Stimulated activated CD4-positive, alpha-beta T cell treated with anti-CD3 and anti-CD28 coated beads, Interleukin-2, amount 100 ng/mL, for 24 hours (primary cell): ENCODE measurements at places on chromosomes 1 and 21.

- no peak for DNase-seq
Measured at GRCh38 chr21:30979054-30979453, 59.2 kb downstream of the KRTAP19-8 start.

DNA sequence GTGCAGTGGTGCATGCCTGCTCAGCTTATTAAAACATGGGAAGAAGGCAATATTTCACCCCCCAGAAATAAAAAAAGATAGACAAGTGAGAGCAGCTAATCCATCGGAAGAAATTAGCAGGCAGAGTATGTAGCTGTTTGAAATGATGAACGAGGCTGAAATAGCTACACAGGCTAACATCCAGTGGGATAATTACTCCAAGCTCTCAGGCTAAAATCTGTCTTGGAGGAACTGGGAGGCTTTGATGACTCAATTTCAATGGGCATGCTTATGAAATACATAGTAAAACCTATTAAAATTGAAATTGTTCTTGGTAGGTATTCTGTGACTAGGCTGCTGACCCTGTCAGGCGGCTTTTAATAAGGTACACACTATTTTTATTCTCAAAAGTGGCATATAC, 84.1 kb upstream of the RRP15 start:
- no peak for DNase-seq

- DNase-seq: no peak
Measured at GRCh38 chr1:223609977-223610376, 55.5 kb downstream of the CAPN8 start.

DNA sequence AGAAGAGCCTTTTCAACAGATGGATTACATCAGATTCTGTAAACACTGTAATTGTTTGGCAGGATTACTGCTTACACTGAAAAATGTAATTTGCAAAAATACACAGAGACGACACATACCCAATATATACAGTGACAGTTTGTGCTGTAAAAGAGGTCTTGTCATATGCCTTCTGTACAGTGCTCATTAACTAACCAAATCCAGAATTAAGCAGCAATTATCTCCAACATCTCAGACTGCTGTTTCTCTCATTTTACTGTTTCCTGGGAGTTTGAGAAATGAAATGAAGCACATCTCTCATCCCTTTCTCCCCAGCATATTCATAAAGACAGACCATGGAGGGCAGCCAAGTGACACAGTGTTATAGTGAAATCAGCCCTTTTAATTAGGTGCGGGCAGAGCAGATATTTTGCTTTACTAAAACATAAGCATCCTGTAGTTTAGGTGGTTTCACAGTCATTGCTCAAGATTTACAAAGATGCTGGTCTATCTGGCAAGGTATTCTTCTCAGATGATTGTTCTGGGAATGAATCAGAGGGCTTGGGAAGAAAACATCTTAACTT, 618.4 kb upstream of the USP24 start:
- no peak for DNase-seq

DNA sequence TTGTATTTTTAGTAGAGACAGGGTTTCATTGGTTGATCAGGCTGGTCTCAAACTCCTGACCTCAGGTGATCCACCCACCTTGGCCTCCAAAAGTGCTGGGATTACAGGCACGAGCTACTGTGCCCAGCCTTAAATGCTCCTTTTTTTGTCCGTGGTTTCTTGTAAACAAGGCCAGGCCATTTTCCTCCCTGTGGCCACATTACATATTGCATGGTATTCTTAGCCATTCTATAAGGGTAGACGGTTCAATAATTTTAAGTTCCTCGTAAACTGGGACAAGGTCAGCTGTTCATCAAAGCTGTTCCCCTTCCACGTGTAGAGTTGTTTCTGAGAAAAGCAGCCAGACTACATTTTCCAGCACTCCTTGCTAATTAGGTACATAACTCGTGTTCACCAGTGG, 10.3 kb upstream of the LUZP1 start:
- no peak for DNase-seq

DNA sequence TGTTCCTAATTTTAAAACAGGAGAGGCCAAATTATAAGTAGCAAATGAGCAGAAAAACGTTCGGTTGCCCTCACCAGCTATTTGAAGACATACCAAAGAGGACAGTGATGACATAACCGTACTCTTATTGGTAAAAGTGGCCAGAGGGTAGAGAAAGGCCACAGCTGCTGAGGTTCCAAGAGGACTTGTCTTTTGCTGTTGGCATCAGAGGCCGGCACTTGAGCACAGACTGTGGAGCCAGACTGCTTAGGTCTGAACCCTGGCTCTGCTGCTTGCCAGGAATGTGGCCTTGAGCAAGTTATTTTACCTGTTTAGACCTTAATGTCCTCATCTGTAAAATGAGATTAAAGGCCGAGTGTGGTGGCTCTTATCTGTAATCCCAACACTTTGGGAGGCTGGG, 14.9 kb downstream of the ETV3L start:
- no peak for DNase-seq

DNA sequence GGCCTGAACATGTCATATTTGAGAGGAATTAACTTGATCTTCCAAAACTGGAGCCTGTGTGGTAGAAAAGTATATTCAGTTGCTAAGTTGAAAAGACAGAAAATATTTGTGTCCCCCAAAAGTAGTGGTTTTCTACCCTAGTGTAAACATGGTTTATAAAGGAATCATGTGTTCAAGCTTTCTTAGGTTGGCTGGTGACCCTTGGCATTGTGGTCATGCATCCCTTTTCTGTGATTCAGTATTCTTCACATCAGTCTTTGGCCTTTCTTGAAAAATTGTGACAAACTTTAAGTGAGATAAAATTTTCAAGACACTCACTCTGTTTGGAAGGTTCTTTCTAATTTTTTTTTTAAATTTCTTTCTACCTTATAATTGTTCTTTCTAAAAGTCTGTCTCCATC, 193.2 kb downstream of the DHRS3 start:
- no peak for DNase-seq

DNA sequence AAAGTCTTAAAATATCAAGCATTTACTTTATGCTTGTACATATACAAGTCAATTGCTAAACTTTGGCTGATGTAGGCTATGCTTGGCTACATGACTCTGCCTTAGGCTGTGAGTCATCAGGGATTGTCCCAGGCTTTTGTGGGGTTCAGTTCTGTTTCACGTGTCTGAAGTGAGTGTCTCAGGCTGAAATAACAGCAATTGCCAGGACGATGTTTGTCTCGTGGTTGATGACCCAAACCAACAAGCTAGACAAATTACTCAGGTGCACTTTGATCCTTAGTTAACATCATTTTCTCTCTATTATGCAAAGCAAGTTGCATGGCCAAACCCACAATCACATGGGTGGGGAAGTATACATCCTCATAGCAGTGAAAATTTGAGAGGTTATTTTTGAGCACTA, 410.1 kb downstream of the BRINP3 start:
- DNase-seq: no peak

- DNase-seq: no peak
Measured at GRCh38 chr1:235014756-235015155, 113.9 kb downstream of the TOMM20 start.

DNA sequence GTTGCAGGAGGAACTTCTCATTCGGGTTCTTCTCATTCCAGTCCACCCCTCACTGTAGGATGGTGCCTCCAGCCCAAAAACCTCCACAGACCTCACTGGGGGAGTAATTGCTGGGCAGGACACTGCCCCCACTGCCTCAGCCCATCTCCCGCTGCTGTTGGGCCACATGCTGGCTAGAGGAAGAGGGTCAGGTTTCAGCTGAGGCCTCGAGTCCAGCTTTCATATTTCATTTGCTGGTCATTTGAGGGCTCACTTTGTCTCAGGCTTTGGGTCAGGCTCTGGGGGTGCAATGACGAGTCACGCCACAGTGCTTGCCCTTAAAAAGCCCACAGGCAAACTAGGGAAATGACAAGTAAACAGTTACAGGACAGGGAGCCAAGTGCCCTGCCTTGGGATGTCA, 9.3 kb downstream of the CDK18 start:
- DNase-seq: no peak

- DNase-seq: no peak
Measured at GRCh38 chr1:115332813-115333608, 5.0 kb downstream of the NGF start.

DNA sequence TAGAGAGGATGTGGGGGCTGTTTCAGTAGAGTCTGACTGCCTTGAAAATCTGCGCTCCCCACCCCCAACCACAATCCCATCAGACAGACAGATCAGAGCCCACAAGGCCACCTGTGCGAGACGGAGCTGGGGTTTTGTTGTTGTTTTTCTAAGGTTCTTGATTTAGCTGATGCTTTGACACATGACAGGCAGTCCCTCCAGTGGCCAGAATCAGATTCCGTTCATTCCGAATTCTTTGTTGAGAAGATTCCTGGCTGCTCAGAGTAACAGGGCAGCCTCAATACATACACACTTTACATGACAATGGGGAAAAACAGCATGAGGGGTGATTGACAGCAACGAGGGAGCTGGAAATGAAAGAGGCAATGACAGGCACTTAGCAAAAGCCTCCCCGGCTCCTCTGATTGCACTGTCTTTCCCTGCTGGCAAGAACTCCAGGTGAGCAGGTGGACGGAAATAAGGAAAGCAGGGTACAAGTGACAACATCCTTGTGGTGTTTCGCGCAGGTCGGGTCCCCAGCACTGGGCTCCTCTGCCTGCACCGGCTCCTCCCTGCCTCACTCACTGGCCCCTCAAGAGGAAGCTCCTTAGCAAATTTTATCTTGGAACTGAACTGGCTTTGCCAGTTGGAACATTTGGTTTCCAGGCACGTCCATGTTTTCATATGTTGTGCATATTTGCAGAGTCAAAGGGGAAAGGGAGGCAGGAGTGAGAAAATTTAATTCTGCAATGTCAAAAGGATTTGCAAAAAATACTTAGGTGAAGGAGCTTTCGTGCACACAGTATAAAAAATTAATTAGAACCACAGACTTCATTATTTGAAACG, 148.7 kb downstream of the PGBD5 start:
- DNase-seq: no peak

DNA sequence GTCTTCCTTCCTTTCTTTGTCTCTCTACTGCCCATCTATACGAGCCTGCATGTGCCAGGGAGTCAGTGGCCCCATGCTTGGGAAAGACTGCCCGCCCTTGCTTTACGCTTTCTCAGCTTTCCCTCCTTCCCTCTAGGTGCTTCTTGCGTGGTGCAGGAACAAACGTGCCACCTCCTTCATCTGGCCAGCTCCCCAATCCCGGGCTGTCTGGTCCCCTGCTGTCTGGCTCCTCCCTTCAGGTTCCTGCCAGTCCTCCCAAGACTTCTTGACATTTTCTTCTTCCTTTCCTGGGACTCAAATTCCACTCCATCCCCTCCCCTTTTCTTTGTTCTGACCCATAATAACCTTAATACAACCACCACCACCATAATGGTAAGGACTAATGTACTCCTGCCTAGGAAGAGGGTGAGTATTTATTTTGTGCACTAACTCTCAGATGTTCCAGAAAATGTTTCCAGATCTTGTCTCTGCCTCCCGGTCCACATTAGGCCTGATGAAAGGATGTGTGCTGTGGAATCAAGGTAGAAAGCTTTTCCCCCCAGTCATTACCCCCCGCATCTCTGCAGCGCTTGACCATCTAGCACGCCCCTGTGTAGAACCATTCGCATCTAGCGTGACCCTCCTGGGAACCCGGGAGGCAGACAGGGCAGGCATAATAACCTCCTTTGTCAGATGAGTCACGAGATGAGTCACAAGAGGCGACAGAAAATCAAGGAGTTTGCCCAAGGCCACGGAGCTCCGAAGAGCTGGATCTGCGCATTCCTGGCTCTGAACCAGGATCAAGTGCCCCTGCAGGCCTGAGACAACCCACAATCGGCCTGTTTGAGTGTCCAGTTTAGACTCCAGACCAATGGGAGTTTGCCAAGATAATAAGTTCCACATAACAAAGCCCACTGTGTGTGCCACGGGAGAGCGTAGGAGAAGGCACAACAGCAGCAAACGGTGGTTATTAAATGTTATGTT, 60.1 kb upstream of the NEK2 start:
- DNase-seq: no peak

- DNase-seq: no peak
Measured at GRCh38 chr21:30439975-30440374, at the start of gene KRTAP15-1. KRTAP15-1 (plus strand) TSS chr21:30440275; CDS start chr21:30440328, 53 bp downstream.

DNA sequence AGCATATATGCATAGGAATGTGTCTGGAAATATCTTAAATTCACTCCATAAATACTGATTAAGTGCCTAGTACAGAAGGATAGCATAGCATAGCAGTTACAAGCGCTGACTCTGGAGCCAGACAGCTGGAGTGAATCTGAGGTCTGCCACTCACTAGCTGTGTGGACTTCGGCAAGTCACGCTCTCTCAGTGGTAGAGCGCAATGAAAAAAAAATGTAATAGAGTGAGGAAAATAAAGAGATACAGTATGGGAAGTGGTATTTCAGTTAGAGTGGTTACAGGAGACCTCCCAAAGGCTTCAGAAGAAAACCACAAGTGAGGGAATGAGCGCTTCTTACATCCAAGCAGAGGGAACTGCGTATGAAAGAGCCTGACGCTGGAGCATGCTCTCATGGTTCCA, 338.9 kb upstream of the PRMT6 start:
- DNase-seq: no peak

DNA sequence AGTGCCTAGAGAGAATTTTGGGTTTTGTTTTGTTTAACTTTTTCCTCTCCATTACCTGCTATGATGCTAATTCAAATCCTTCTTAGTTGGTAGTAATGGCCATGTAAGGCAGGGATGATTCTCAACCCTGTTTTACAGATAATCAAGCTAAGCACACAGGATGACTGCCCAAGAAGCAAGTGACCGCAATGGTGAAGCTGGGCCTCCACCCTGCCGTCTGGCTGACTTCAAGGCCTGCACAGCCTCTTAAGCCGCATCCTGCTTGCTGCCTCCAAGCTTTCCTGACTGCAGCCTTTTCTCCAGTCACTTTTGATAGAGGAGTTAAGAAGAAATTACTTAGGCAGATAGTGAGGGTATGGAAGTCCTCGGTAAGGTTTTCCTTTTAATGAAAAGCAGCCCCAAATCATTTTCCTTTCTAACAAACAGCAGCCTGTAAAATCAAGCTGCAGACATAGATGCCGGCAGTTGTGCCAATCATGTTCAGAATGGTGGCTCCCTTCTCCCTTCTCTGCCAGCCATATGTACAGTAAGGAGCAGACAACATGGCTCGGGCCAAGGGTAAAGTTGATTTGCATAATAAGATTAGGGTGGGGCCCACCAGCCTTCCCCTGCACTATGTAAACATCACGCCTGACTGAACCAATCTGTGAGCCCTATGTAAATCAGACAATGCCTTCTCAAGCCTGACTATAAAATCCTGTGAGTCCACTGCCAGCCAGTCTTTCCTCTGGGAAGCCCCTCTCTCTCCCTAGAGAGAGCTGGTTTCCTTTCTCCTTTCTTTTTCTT, 8.8 kb upstream of the CTBS start:
- no peak for DNase-seq

GRCh38 chr1:213362598-213362997, 311.6 kb downstream of the RPS6KC1 start:
- DNase-seq: no peak

GRCh38 chr1:204936765-204937164, 66.1 kb downstream of the NFASC start:
- no peak for DNase-seq

GRCh38 chr1:245677461-245678240, 522.9 kb downstream of the KIF26B start:
- no peak for DNase-seq

DNA sequence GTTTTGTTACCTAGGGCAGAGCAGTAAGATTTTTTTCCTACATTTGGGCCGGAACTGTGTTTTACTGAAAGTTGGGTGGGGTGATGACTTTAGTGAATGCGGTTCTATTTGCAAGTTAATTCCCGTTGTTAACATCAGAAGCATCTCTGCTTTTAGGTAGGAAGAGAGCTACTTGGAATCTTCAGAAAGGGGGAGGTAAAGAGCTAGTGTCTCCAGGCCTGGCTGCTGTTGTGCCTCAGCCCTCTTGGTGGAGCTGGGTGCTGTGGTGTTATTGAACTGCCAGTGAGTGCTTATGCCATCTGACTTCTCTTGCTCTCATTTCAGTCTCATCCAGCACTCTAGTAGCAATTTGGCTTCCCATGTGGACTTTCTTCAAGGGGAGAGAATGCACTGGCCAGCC, 3.4 kb downstream of the KDM4A start:
- DNase-seq: no peak
